ENCODE measurements at places on chromosomes 11 and 22. TPM values are rescaled to one million over a fixed set of nuclear protein-coding genes. Genes with fewer than 3 reads are reported as not detected.

The KLHDC7B gene
- 2.1 TPM for total RNA-seq

The DBX1 gene
- total RNA-seq: not detected

The CLTCL1 gene
- 2.6 TPM for total RNA-seq

The TNNI2 gene
- total RNA-seq: not detected

The RBFOX2 gene
- total RNA-seq: 54.4 TPM

The LARGE2 gene
- 0.30 TPM for total RNA-seq
